ENCODE measurements at places on chromosomes 3 and 15.

- DNase-seq: peak; percentile 52
Measured at GRCh38 chr3:158165730-158166129, 55.8 kb downstream of the RSRC1 start.

DNA sequence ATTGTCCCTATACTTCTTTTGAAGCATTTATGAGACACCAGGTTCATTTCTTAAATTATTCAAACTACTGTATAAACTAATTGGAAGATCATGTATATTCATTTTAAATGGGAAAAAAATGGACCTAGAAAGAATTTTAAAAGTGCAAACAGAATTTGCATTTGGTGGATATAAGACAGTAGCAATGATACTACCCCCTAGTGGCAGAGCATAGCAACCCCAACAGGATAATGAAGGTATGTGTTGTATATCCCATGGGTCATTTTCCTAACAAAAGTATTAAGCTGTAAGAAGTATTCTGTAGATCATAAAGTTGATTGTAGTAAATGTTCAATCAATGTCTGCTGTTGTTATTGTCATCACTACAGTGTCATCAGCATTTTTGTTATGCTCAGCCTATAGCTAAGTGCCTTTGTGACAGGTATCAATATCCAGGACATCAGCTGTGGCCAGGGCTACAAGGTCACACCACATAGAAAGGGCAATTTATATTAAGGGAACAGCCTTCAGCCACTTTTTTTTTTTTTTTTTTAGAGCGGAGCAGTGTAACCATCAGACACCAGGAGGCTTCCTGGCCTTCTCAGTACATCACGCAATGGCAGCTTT lies 175.8 kb downstream of the FOXB1 start:
- peak; percentile 54 for DNase-seq

GRCh38 chr15:31842532-31843195 lies 187.7 kb upstream of the CHRNA7 start:
- DNase-seq: no peak

DNA sequence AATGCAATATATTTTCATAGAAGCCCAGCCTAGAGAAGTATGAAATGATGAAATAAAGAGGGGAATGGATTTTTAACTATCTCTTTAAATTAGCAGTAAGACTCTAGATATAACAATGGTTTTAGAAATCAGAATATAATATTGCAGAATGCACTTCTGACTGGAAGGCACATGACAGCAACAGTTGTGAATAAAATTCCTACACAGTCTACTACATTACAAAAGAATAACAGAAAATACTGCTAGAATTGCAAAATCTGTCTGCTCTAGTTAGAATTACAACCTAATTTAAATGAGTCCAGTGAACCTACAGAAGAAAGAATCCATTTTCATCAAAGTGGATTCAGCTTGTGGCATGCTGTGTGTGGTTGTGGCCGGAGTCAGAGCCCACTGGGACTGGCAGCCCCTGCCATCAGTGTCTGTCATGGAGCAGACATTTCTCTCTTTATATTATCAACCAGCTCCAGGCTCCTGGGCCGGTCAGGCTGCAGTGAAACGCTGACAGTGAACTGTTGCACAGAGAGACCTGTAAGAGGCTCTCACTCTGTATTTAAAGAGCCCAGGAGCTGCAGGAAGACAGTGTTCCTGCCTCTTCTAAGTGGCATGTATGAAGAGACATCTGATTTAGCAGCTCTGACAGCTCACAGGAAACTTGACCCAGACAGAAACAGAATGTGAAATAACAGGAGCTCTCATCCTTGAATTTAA lies 1523.8 kb upstream of the CADM2 start:
- no peak for DNase-seq

DNA sequence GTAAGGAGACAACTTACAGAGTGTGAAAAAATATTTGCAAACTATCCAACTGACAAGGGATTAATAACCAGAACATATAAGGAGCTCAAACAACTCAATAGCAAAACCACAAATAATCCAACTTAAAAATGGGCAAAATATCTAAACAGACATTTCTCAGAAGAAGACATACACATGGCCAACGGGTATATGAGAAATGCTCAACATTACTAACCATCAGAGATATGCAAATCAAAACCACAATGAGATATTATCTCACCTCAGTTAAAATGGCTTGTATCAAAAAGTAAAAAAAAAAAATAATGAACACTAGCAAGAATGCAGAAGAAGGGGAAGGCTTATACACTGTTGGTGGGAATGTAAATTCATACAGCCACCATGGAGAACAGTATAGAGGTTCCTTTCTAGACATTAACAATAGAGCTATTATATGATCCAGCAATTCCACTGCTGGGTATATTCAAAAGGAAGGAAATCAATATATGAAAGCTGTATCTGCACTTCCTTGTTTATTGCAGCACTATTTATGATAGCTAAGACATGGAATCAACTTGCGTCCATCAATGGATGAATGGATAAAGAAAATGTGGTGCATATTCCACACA lies 998.6 kb downstream of the NAALADL2 start:
- peak; percentile 73 for DNase-seq

DNA sequence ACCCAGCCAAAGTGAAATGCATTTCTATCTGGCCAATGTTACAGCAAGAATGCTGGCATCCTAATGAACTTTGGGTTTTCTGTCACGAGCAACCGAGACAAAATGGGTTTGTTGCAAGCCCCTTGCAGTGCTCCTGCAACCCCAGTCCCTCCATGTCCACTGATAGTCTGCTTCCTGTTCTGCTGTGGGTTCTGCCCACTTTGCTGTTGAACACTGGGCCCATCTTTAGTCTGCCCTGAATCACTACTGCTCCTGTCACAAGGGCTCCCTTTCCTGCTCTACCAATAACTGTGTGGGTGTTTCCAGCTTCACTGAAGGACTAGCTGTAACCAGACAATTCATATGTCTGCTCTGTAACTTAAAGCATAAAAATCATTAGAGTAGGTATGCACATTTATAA lies 12.7 kb upstream of the OXSR1 start:
- DNase-seq: no peak

DNA sequence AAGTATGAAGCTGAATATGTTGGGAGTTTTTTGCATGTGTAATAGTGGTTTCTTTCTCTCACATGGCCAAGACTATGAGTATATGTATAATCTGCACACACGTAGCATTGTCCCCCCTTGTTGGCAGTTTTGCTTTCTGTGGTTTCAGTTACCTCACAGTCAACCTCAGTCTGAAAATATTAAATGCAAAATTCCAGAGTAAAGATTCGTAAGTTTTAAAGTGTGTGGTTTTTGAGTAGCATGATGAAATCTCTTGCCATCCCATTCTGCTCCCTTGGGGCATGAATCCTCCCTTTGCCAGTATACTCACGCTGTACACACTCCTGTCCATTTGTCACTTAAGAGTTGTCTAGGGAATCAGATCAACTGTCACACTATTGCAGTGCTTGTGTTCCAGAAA lies 742.0 kb upstream of the CCDC54 start:
- peak; percentile 90 for DNase-seq

DNA sequence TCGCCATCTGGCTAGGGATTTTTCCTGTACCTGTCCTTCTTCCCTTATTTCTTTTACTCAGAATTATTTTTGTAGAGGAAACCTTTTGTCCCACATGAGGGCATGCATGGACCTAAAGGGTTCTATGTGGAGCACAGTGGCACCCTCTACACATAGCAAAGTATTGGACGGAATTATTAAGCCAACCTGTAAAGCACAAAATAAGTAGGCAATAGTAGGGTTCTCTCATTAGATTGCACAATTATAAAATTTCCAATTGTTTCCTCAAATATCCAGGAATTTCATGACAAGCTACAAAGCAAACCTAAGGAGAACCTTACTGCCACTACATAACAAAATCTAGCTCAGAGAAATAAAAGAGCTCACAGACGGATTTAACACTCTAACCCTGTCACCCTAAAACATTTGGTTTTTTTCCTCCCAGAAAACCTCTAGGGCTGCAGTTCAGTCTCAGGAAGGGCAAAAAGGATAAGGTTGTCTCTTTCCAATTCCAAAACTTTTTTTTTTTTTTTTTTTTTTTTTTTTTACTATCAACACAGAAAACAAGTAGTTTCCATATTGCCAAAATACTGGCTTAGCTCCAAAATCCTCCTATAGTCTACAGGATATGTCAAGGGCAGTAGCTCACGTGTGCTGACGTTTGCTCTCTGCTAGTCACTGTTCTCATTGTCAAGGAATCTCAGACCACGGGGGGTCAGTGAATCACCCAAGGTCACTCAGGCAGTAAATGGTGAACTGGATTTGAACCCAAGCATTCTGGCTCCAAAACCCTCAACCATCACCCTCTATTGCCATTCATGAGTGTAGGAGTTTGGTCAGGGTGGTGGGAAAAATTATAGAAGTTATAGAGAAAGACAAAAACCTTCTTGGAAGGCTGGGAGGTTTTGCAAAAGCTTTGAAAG lies 52.3 kb downstream of the NCEH1 start:
- DNase-seq: peak; percentile 99
